ENCODE measurements at places on chromosomes 5 and 9.
A peak's percentile ranks its signal among the peaks of the same experiment; 100 is the strongest.

- H3K27me3 ChIP-seq: no peaks in the 10 kb centered on the region
- H3K4me3 ChIP-seq: no peak overlapping the region
- peaks cover 5% of the 10 kb centered on the region for H3K4me1 ChIP-seq
- no peak for DNase-seq
Observed at GRCh38 chr9:116323012-116323411, 169.4 kb downstream of the PAPPA start.

DNA sequence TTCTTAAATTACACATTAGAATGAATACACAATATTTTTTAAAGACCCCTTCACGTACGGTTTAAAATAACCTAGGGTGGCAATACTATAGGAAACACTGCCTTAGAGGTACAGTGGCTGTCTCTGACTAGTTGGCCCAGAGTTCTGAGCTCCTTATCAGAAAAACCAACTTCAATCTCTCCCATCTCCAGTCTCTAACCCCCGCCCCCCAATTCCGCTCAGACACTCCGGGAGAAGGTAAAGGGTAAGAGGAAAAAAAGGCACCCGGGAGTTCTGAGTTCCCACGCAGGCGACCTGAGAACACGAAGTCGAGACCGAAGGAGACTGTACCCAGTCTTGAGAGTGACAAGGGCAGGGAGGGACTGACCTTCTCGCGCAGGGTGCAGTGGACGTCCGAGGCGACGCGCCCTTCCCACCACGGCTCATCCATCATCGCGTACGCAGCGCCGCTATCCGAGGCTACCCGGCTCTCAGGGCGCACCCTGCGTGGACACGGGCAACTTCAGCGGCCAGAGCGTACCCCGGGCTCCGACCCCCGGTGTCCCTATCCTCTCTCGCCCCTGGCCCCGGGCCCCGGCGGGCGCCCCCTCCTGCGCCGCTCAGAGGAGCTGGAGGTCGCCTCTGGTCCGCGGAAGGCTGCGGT, 752 bp downstream of the CCNJL start:
- peaks cover 31% of the 10 kb centered on the region for H3K36me3 ChIP-seq
- no peak overlapping the region for H3K27ac ChIP-seq
- no peak for DNase-seq
- no peaks in the 10 kb centered on the region for H3K27me3 ChIP-seq
- H3K4me1 ChIP-seq: peaks cover 9% of the 10 kb centered on the region
- H3K4me3 ChIP-seq: peak overlapping the region; percentile 89

DNA sequence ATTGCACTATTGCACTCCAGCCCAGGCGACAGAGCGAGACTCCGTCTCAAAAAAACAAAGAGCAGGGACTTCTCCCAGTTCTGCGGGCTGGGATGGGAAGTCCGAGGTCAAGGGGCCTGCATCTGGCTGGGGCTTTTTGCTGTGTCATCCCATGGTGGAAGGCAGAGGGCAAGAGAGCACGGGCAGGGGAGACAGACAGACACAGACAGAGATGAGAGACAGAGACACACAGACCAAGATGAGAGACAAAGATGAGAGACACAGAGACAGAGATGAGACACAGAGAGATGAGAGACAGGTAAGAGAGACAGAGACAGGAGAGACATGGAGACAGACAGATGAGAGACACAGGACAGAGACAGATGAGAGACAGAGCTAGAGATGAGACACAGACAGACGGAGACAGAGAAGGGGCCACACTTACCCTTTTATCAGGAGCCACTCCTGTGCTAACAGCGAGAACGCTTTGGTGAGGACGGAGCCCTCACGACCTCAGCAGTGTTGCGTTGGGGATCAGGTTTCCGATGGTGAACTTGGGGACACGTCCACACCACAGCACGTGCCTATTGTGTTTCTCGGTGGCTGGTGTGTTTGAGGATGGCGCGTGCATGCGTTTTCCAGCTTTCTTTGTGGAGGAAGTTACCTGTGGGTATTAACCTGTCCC, 8.9 kb upstream of the TOR4A start:
- no peak for DNase-seq
- no peak overlapping the region for H3K27ac ChIP-seq
- peaks cover 43% of the 10 kb centered on the region for H3K36me3 ChIP-seq
- no peaks in the 10 kb centered on the region for H3K27me3 ChIP-seq
- no peaks in the 10 kb centered on the region for H3K4me1 ChIP-seq
- H3K4me3 ChIP-seq: no peak overlapping the region

DNA sequence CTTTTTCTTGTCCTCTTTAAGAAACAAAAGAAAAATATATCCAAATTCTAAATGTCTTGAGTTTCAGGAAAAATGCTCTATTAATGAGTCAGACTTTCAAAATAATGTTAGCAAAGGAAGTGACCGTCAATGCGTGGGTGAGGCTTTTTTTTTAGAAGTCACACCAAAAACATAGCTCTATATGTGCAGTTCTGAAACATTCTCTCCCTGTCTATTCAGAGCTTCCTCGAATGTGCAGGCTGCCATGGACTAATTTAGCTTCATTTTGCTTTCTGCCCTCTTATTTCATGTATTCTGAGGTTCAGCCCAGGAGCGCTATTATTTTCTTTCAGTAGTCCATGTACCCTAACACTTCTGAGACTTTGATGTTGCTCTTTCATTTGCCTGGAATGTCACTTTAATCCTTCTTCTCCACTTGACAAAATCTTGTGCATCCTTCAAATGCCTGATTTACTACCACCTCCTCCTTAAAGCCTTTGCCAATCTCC, 72.5 kb upstream of the RASA1 start:
- H3K4me1 ChIP-seq: no peaks in the 10 kb centered on the region
- DNase-seq: no peak
- H3K4me3 ChIP-seq: no peak overlapping the region
- H3K27me3 ChIP-seq: no peaks in the 10 kb centered on the region
- H3K27ac ChIP-seq: no peak overlapping the region

GRCh38 chr9:19184144-19184917, 46.2 kb upstream of the DENND4C start:
- no peaks in the 10 kb centered on the region for H3K36me3 ChIP-seq
- no peaks in the 10 kb centered on the region for H3K4me1 ChIP-seq
- DNase-seq: peak; percentile 61
- no peak overlapping the region for H3K4me3 ChIP-seq

All from H9 (cell line).